Glutamatergic neuron (in vitro differentiated cells): ENCODE measurements at places on chromosomes 2 and 18. TPM values are rescaled to one million over a fixed set of nuclear protein-coding genes. Genes with fewer than 3 reads are reported as not detected.

- DNase-seq = no peak
These were observed 166.0 kb downstream of the ARL4C start for GRCh38 chr2:234330902-234331301.

- no peak for DNase-seq
These were observed 448.1 kb downstream of the TSN start for GRCh38 chr2:122203523-122203922.

DNA sequence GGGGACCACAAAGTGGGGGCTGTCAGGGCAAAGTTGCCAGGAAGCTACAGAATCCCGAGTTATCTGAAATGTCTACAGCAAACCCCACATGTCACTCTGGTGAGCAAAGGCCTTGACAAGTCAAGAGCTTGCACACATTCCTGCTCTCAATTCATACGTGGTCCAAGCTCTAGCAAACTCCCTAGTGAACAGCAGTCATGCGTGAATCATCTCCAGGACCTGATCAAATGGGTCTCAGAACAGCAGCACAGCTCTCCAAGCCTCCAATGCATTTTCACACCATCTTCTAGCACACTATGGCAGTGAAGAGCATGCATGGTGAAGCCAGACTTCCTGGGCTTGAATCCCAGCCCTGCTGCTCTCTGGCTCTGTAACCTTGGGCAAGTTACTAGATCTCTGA, 68.5 kb downstream of the MYO5B start:
- no peak for DNase-seq

DNA sequence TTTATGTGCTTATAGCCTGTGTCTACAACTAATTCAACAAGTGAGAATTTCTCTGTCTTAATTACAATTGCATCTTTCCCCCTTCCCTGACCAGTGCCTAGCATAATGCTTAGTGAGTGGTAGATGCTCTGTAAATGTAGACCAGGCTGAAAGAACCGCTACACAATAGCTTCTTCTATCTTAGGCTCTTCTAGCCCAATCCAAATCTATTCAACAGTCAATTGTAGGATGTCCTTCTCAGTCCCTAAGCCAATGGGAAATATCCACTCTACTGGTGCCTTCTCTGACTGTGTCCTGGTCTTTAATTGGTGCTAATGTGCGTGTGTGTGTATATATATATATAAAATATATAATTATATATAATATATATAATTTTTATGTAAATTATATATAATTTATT, 34.1 kb upstream of the GCC2 start:
- no peak for DNase-seq

GRCh38 chr2:239302083-239302807, 98.6 kb downstream of the HDAC4 start:
- DNase-seq = no peak

- DNase-seq = no peak
These were observed 254.5 kb upstream of the EPAS1 start for GRCh38 chr2:46042711-46043110.

- DNase-seq = no peak
These were observed 776.1 kb upstream of the ID2 start for GRCh38 chr2:7905756-7906155.

DNA sequence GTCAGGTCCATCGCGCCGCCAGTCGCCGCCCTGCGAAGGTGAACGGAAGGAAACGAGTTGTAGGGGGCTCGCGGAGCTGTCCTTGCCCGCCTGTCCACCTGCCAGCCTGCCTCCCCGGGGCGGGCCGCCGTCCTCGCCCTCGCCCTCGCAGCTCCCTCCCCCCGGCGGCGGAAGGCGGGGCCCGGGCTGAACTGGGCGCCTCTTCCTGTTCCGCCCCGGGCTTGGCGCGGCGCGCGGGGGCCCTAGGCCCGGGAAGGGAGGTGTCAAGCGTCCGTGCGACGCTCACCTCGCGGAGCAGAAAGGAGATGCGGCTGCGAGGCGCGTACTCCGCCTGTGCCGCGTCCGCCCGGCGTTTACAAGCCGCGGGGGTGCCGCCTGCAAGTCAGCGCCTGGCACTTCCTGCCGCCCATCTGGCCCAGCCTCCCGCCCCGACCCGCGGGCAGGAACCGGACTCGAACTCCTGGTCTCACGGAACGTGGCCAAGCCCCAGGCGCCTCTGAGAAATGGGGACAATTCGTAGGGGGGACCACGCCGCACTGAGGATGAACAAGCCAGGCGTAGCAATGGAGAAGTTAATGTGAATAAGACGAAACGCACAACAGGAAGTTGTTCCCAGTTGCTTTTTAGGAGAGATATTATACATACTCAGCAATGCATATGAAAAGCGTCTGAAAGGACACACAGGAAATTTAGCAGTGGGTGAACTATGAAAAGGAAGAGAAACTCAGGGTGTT, at the start of gene CNPPD1:
Gene CNPPD1 (minus strand): TSS at position 108 of the 734 bp plus-strand sequence. CDS start 97 bp downstream, at position 11.
- peak; percentile 88 for DNase-seq

- no peak for DNase-seq
These were observed 16.5 kb downstream of the BIN1 start for GRCh38 chr2:127090281-127091120.

The ELP2 gene
- total RNA-seq = 96.2 TPM

The PLGLB1 gene
- 5.4 TPM for total RNA-seq

The TIA1 gene
- 403 TPM for total RNA-seq
